NCI-H1092 (cell line): ENCODE measurements at places on chromosomes 3 and 15.

GRCh38 chr3:154304116-154304786 lies 20.0 kb downstream of the DHX36 start:
- DNase-seq: no peak

- DNase-seq: no peak
Observed at GRCh38 chr3:191330530-191331048, 263 bp upstream of the UTS2B start.

- no peak for DNase-seq
Observed at GRCh38 chr3:179541094-179541493, 21.6 kb upstream of the ACTL6A start.

- DNase-seq: no peak
Observed at GRCh38 chr15:70159001-70159712, 61.4 kb upstream of the TLE3 start.

DNA sequence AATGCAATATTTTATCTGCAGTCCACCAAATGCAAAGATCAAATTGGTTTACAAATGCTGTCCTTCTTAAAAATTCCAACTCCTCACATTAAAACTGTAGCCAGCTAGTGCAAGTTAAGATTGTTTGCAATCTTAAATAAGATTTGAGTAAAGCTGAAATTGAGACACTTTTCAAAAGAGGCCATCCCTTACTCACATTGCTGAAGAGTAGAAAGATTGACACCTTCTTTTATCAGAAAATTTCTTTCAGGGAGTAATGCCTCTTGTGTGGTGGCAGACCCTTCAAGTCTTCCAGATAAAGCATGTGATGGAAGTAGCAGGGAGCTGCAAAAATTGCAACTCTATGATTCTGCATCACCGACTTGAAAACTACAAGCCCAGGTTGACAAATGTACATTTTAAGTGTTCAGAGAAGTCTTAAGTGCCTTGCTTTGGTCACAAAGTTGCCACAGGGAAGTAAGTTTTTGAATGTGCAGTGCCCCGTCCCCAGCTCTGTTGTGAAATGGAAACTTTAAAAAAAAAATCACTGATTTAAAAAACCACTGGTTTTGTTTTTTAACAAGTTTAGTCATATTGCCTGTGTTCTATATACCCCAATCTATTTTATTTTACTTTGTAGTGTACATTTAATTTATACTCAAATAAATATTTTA lies 12.6 kb downstream of the CD86 start:
- DNase-seq: no peak

GRCh38 chr3:50524746-50525145 lies 21.3 kb upstream of the CACNA2D2 start:
- DNase-seq: no peak

- DNase-seq: no peak
Observed at GRCh38 chr3:113436809-113437208, 4.5 kb downstream of the CFAP44 start.

DNA sequence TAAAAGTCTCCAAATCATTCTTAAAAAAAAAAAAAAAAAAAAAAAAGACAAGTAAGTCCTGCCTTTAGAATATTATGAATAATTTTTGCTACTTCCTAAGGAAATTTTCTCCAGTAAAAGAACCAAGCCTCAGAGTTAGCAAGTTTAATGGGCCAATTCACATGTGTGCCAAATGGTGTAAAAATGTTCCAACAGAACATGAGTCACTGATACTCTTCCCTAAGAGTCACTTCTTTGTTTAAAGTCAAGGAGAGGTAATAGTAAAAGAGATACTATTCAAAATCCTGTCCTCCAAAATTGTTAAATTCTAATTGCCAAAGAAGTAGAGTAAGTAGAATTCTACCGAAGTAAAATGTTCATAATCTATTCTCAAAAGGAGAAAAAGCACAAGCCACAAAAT lies 17.7 kb upstream of the CPA3 start:
- no peak for DNase-seq

GRCh38 chr3:72102112-72102616 lies 317.2 kb upstream of the PROK2 start:
- no peak for DNase-seq

DNA sequence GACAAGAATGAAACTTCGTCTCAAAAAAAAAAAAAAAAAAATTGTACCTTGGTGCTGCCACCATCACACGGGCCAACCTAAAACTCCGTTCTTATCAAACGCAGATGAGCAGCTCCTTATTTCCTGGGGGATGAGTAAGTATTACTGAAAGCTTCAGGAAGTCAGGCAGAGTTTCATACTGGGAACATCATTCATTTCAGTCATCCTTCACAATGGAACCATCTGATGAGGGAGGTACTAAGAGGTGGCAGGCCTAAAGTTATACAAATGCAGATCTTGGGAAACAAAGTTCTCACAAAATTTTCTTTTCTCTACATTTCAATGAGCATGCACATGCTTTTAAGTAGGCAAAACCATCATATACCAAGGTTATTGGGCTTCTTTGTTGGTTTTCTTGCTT lies 636.0 kb upstream of the LMCD1 start:
- DNase-seq: no peak

DNA sequence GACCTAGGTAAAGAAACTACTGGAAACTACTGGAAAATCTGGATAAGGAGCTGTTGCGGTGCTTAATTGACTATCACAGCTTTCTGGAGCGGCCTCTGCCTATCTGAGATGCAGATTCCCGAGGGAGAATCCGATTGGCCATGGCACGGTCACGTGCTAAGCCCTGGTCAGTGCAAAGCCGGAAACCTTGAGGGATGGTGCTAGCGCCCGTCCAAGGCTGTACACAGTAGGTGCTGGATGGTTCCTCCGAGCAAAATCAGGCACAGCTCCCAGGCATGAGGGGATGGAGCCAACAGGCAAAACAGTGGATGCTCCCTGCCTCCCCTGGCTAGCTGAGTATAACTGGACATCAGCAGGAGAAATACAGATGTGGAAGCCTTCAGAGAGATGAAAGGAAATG lies 238.7 kb upstream of the HES1 start:
- no peak for DNase-seq

DNA sequence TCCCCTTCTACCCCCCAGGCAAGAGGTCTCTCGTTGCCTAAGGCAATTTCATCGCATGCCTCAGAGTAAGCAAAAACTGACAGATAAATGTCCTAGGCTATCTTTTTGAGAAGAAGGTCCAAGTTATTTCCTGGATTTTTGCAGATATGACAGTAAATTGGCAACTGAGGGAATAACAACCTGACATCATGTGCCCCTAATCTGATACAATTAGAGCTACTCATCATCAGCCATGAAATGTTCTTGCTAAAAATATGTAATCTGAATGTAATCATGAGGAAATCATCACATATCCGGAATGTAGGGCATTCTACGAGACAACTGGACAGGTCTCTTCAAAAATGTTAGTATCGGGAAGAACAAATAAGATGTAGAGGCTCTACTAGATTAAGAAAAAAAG lies 44.1 kb downstream of the TNIK start:
- DNase-seq: no peak

- no peak for DNase-seq
Observed at GRCh38 chr3:63046580-63046979, 171.4 kb upstream of the CADPS start.

- no peak for DNase-seq
Observed at GRCh38 chr3:177135841-177136492, 61.3 kb downstream of the TBL1XR1 start.

GRCh38 chr3:15264486-15264885 lies 58.4 kb downstream of the CAPN7 start:
- no peak for DNase-seq

GRCh38 chr15:54082836-54083492 lies 104.7 kb downstream of the UNC13C start:
- DNase-seq: no peak

DNA sequence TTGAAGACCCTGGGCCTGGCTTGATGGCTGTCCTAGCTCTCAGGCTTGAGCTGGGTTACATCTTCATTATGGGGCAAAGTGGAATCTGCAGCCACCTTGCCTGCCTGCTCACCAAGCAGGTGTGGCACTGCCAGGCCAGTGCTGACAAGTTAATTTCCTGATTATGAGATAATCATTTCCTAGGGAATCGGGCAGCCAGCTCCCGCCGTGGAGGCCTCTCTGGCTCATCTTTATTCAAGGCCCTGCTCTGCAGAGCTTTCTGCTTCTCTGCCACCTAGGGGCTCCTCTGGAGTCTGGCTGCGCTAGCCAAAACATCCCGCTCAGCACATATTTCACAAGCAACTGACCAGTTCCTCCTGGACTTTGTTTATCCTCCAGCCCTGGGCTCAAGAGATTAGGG lies 9.9 kb downstream of the LOXL1 start:
- no peak for DNase-seq

DNA sequence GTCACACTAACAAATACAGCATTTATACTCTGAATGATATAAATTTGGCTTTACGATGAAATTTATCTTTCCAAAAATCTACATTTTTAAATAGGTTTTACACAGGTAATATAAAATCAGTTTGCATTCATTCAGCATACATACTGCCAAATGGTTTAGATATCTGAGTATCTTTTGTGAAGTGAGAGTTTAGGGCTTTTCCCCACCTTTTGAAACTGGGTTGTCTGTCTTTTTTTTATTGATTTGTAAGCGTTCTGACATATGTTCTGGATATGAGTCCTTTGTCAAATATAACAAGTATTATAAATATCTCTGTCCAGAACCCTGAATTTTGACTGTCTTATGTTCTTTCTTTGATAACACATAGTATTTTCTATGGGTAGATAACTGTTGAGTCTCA lies 42.4 kb downstream of the GABPB1 start:
- DNase-seq: no peak

- DNase-seq: no peak
Observed at GRCh38 chr15:96234109-96234892, 96.2 kb upstream of the NR2F2 start.

- no peak for DNase-seq
Observed at GRCh38 chr3:172617013-172617706, 93.7 kb downstream of the NCEH1 start.

DNA sequence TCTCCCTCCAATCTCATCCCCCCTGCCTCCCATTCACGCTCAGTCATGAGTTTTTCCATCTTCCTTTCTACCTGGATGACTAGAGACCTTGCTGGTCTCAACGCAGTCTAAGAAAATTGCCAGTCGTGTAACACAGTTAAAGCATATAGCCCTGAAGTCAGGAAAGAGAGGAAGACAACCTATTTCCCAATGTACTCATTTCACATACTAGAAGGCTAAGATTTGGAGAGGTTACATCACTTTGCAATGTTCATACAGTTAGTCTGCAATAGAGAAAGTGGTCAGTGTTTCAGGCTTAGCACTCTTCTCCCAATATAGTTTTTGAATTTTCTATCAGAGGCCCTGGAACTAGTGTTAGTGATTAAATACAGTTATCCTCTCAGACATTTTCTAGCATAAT lies 278.6 kb downstream of the EDEM1 start:
- no peak for DNase-seq

- DNase-seq: no peak
Observed at GRCh38 chr3:78026318-78026828, 986.5 kb downstream of the ROBO2 start.

DNA sequence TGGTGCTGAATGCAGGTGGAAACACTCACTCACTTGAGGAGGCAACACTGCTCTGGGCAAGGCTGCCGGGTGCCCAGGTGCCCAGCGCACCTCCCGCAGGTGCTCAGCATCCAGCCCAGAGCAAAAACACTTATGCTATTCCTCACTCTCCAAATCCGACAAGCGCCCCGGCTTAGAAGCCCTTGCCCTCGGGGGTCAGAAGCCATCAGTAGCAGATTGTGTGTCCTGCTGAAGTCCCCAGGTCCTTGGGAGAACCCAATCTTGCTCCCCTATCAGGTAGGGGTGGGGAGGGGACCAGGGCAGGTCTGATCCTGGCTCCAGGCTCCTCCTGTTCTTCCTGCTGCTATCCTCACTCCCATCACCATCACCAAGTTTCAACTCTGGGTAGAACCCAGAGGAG lies 46.7 kb downstream of the TLE3 start:
- DNase-seq: no peak

GRCh38 chr15:27757052-27757451 lies 342.1 kb downstream of the OCA2 start:
- DNase-seq: no peak
